ENCODE measurements at places on chromosomes 6 and 20.

- no peak for DNase-seq
Observed at GRCh38 chr6:168778201-168778600, 337.2 kb downstream of the SMOC2 start.

- DNase-seq, result no peak
Observed at GRCh38 chr6:124400261-124400999, 561.8 kb upstream of the RNF217 start.

GRCh38 chr20:22562620-22563019 lies 21.8 kb downstream of the FOXA2 start:
- no peak for DNase-seq

- no peak for DNase-seq
Observed at GRCh38 chr6:170462366-170463020, 90.6 kb downstream of the PSMB1 start.

GRCh38 chr20:58646257-58646656 lies 4.8 kb upstream of the STX16 start:
- DNase-seq, result no peak

- DNase-seq, result no peak
Observed at GRCh38 chr6:135577059-135577538, 79.6 kb upstream of the AHI1 start.

GRCh38 chr6:35973670-35974222 lies 50.7 kb downstream of the SLC26A8 start:
- DNase-seq, result no peak

- DNase-seq, result peak; percentile 31
Observed at GRCh38 chr6:150004783-150005717, 20.3 kb downstream of the RAET1L start.

- DNase-seq, result no peak
Observed at GRCh38 chr20:34105978-34106675, 5.9 kb downstream of the EIF2S2 start.

DNA sequence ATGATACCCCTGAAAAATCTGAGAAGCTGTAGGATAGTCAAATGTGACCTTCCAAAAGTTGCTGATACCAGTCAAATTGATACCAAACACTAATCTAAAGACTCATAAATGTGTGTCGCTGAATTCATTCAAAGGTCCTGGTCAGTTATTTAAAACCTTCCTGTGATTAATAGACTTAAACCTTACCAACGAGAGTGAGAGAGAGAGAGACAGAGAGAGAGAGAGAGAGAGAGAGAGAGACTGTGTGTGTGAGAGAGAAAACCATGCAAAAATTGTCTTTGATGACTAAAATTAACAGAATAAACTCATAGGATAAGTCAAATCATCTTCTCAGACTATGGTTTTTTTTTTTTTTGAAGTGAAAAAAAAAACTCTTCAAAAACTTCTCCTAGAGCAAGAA lies 370.9 kb upstream of the HS3ST5 start:
- DNase-seq, result no peak

DNA sequence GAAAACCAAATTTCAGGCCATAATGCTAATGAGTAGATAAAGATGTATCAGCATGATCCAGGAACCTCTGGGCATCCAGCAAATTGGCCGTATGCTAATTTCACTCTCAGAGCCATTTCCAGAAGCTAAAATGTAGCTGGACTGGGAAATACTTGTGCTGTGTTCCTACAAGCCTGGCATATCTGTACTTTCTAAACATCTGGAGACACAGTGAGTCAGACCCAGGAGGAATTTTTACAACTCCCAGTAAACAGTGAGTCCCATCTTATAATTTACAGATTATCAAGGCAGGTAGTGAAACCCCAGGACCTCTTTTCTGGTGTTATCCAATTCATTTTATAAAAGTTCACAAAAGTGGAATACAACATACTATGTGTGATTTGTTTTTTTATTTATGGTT lies 683.0 kb upstream of the ADGRB3 start:
- DNase-seq, result no peak

- no peak for DNase-seq
Observed at GRCh38 chr6:129755787-129756186, 45.8 kb upstream of the ARHGAP18 start.

GRCh38 chr20:58458342-58459057 lies 56.7 kb downstream of the APCDD1L start:
- DNase-seq, result no peak

DNA sequence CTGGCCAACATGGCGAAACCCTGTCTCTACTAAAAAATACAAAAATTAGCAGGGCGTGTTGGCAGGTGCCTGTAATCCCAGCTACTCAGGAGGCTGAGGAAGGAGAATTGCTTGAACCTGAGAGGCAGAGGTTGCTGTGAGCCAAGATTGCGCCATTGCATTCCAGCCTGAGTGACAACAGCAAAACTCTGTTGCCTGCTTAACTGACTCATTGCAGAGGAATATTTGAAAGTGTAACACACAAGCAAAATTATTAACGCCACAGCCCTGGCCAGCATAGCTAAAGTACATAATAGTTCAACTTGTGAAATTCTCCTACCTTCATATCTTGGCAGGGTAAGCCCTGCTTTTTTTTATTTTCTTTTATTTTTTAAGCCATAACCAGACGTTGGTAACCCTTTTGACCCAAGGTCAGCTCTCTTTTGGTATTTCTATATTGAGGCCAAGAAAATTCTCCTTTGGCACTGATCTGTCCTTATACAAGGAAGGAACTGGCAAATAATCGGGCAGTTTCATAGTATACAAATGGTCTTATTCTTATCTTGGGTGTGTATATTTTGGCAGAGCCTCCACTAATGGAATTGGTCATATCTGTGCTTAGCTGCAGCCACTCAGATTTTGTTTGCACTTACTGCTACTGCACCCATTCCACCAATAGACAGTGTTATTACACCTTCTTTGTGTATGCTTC lies 4.0 kb upstream of the ADGRF5 start:
- DNase-seq, result peak; percentile 49

DNA sequence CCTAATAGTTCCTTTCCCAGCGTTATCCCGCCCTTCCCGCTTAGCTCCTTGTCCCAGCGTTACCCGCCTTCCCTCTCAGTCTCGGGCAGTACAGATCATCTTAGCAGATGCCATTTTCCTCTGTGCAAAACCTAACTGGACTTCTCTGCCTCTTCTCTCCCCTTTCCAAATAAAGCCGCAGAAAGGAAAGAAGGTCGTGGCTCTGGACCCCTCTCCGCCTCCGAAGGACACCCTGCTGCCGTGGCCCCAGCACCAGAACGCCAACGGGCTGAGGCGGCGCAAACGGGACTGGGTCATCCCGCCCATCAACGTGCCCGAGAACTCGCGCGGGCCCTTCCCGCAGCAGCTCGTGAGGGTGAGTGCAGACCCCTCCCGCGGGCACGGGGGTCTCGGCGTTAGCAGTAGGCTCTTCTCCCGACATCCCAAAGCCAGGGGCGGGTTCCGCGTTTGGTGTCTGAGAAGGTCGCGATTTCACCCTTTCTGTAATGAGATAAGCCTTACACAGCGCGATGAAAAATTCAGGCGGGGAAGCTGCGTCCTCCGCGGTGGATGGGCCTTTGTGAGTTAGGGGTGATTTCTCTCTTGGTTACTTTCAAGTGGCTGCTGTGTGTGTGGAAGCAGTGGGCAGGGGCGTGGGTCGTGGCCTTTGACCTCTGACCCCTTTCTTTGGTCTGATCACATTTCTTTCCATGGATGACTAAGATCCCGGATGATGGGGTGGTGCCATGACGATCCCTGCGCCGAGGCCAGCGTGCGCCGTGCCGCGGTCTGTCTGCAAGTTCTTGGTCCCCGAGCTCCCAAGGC lies 292.7 kb downstream of the TAF4 start:
- no peak for DNase-seq

- no peak for DNase-seq
Observed at GRCh38 chr6:119749335-119749734, 399.8 kb upstream of the MAN1A1 start.

- no peak for DNase-seq
Observed at GRCh38 chr6:286681-287488, 5.4 kb upstream of the DUSP22 start.

DNA sequence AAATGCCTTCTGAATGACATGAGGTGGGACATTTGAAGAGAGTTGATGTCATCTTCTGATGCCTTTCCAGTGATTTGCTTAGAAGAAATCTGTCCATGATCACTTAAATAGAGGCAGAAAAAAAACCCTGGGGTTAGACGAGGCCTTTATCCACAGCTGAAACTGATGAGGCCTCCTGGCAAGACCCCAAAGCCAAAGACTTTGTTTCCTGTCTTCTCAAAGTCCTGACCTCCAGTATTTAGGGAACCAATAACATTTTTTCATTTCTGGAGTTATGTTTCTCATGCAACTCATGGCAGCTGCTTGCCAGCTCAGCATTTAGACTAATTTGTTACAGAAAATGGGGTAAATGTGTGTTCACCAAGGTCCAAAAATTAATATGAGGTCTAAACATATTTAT lies 248.0 kb upstream of the PRDM1 start:
- peak; percentile 62 for DNase-seq

DNA sequence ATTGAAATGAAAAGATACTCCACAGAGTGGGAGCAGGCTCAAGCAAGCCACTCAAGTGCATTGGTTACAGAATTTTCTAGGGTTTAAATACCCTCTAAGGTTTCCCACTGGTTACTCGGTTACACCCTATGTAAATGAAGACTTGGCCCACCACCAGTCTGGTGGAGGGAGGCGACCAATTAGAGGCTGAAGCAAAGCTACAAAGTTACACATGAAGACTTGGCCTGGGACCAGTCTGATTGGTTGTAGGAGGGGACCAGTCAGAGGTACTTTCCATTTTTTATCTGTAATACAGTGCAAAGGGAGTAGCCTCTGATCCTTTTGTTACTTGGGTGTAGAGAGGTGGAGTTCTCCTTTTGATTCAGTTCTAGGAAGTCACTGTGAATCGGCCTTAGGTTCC lies 7.6 kb downstream of the SRSF12 start:
- no peak for DNase-seq

DNA sequence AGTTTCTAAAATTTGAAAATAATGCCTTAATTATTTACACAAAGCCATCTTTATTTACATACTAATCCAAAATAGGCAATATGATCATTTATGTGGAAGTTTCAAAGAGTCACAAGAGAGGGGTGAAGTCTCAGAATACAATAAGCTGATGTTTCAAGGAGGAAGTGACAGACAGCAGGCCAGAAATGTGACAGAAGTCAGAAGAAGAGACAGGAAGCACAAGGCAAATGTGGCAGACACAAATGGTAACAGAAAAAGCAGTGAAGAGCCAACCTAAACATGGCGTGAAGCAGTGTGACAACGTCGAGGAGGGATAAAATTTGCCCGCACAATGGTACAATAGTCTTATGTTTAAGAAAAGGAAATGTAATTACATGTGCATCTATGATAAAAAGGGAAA lies 59.8 kb downstream of the SHPRH start:
- no peak for DNase-seq

DNA sequence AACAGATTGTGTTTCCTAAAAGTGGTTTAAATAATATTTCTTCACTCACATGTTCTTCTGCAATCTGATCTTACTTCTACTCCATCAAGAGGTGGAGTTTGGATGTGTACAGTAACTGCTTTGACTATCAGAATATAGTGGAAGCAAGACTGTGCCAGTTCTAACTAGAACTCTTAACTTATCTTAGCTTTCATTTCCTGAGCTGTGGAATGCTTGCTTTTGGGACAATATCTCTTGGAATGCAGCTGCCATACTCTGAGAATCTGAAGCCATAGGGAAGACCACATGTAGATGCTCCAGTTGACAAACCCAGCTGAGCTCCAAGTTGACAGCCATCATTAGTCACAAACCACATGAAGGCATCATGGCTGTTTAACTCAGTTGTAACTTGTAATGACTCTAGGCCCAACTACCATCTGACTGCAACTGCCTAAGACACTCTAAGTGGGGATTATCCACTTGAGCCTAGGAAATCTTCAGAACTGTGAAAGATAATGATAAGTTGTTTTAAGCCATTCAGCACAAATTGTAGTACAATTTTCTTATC lies 40.8 kb upstream of the MAN1A1 start:
- DNase-seq, result no peak

DNA sequence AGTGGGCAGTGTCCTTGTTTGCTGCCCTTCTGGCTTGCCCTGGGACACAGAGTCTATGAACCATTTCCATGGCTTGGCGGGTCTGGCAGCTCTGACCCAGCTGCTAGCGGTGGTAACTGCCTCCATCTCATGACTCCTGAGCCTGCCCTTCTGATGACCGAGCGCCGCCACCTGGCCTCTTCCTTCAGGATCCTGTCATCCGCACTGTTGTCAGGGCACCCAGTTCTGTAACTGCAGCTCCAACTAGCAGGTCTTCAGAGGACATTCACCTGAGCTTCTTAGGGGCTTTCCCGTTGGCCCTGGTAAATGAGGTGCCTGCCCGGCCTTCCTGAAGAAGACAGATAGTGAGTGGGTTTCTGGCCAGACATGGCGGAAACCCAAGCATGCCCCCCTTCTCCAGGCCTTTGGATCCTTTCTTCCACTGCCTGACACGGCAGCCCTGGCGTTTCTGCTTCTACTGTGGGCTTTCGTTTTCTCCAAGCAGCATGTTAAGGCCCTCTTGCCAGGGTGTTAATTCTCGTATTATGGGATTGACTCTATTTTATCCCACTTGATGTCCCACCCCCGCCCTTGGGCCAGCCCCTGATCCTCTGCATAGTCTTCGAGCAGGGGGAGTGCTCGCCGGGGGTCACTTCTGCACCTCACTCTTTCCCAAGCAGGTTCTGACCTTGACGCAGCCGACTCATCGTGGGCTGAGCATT lies 24.7 kb downstream of the PACSIN1 start:
- DNase-seq, result no peak

DNA sequence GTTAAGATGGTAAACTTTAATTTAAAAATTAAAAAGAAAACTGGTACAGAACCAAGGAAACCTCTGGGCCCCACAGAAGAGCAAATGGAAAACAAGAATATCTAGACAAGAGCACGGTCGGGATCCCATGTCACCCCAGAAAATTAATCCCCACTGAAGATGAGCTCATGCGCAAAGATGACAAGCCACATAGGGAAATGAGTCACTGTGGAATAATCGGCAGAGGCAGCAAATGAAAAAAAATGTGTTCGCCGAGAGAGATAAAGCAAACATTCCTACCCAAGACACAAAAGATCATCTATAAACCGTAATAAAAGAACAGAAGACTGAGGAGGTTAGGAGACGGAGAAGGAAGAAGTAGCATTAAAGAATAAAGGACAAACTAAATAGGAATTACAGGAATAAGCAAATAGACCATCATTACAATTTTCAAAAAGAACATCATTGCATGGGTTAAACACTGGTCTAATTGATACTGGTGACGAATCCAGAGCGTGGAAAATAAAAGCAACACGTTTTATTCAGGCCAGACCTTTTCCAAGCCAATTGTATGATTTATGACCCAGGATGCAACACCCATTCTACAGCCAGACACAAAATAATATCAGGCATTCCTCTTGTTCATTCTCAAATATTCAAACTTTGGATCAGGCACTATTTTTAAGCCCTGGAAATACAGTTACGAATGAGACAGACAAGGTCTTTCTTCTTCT lies 138.0 kb upstream of the ARID1B start:
- DNase-seq, result no peak

GRCh38 chr6:123636282-123636681 lies 468 bp downstream of the TRDN start:
- no peak for DNase-seq

- DNase-seq, result no peak
Observed at GRCh38 chr20:62533591-62534495, 58.0 kb upstream of the GATA5 start.

GRCh38 chr20:24160563-24161281 lies 172.1 kb upstream of the GGTLC1 start:
- peak; percentile 33 for DNase-seq

Data from AG09309 (cell line).